ENCODE measurements at places on chromosomes 4 and X.
A peak's percentile ranks its signal among the peaks of the same experiment; 100 is the strongest.

GRCh38 chrX:130144509-130144908, 21.1 kb downstream of the AIFM1 start:
- DNase-seq = no peak

GRCh38 chr4:48203819-48204218, 65.8 kb downstream of the TEC start:
- DNase-seq = no peak

DNA sequence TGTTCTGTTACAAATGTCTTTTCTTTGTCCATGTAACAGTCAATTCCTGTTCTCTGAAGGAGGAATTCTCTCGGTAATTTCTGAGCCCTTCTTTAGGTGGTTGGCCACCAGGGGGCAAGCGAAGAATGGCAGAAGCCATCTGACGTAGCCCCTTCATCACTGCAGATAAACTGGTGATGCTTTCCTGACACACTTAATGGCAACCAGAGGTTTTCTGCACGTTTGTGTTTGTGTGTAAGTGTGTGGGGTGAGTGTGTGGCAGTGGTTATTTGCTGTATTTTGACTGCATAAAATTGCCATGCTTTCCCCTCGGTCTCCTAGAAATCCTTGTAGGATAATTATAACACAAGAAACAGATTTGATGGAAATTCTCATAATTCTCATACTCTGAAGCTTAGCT, 64.8 kb upstream of the STOX2 start:
- peak; percentile 71 for DNase-seq

GRCh38 chr4:183059797-183060196, 39.3 kb upstream of the WWC2 start:
- DNase-seq = no peak

GRCh38 chrX:49701323-49701722, 5.5 kb upstream of the PAGE1 start:
- DNase-seq = no peak

GRCh38 chr4:156981262-156981769, 9.7 kb upstream of the PDGFC start:
- no peak for DNase-seq
